ENCODE measurements at places on chromosomes 7 and 10.

DNA sequence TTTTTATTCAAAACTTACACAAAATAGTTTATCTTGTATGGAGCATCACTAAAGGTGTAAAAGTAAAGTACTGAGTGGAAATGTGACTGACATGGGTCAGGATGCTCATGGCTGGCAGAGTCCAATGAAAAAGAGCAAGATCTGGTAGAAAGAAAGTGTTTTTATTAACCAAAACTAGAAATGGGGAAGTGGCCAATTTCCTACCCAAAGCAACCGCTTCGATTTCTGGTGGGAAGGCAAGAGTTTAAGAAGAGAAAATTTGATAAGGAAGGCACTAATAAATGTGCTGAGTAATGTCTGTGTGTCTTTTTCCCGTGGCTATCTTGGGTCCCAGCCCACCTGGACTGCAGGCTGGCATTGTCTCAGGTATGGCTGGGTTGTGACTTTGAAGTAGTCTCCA is 277.7 kb downstream of the ANKRD7 start:
- DNase-seq, result no peak

DNA sequence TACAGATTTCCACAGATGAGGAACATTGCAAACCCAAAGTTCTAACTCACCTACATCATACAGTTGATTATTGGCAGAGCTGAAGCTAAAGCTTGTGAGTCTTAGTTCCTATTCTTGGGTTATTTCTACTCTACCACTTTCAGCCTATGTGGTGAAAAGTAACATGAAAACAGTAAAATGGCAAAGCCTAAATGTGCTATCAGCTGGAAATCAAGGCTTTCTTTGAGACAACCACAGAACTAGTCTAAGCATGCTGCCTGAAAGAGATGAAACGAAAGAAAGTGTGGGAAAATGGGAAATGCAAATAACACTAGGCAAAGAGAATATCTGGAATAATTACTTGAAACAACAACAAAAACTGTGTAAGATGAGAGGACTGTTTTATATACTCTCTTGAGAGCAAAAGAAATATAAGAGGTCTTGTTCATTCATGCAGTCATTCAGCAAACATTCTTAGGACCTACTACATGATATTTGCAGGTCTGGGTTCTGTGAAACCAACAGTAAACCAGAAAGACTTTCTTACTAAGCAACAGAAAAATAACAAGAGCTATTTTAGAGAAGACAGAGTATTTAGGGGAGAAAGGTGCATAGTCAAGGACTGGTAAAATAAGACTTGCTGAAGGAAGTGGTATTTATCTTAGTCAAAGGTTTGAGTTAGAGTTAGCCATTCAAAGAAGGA is 437.1 kb downstream of the HTR7 start:
- DNase-seq, result no peak

DNA sequence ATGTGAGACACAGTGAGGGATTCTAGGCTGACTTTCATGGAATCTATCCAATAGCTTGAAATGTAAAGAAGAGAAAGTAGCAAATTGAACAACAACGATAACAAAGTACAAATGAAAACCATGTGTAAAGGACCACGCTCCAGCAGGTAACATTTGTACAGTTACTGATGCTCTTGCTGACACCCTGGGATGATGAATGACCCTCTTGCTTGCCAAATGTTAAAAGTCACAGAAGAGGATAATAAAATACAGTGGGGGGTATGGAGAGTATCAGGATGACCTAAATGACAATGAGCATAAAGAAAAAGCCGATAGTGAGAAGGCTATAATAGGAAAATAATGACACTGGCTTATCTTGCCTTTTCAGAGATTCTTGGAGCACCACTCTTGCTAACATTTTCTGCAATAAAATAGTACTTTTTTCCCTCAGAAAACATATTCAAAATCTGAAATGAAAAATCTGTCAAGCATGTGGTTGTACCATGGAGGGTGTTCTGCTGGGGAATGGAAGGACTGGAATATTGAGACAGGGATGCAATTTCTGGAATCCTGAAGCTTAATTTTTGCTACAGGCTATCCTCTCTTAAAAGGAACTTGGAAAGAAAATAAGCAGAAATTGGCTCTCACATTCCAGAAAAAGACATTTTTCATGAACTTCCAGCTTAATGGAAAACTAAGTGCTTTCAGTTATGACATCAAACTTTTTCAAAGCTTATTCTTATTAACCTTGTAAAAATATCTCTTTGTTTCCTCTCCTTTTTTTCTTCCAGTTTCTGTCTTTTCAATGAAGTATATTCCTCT is 303.2 kb upstream of the GHITM start:
- DNase-seq, result no peak

GRCh38 chr7:36278620-36279172 is 111.0 kb upstream of the ANLN start:
- DNase-seq, result no peak

GRCh38 chr10:113052076-113052830 is 102.2 kb downstream of the TCF7L2 start:
- no peak for DNase-seq

DNA sequence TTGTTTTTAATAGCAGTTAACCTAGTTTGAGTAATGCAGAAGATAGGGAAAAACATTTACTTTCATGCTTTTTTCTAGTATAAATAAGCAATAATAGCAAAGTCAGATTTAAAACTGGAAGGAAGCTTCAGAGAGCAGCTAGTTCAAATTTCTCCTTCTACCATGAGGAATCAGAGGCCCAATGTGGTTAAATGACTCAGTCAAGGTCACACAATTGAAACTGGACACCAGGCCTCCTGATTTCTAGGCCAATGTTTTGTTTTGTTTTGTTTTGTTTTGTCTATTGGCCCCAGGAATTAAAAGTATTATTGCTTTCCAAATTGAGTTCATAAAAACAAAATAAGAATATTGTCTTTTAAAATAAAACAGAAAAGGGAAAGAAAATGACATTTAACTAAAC is 122.3 kb downstream of the TRIL start:
- no peak for DNase-seq

DNA sequence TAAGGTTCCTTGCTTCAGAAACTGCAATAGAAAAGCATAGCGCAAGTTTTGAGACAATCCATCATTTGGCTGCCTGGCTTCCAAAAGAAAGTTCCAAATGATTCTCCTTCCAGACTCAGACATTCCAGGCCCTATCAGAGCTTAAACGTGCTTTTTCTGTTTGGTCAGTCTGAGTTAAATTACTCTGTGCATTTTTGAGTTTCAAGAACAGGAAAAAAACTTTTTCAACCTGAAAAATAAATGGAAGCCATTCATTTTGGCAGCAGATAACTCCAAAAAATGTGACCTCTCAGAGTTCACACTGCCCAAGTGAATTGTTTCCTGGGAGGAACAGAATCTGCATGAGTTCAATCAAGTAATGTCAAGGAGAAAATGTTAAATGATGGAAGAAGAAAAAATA is 354.2 kb downstream of the CXCL12 start:
- DNase-seq, result no peak

DNA sequence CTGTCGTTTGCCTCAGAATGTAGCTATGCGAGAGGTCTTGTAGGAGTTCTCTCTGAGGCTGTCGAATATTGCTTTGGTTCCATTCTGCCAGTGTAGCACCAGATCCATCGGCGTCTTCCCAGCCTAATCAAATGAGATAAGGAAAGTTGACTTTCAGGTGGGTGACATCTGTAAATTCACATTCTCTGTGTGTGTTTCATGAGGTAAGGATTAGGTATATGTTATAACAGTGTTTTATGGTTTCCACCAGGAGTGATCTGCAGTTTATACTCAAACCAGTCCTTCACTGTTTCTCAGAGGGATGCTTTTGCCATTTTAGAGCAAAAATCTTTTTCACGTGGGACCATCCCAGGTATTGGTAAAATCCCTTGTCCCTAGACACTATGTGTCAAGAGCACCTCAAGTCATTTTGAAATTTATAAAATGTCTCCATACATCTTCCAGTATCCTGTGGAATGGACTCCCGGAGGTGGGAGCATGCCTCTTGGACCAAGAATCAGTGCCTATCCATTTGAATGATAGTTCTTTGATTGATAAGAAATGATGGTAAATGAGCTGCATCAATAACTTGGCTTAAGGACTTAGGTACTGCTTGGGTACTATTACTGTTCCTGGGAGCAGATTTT is 7.9 kb downstream of the ANKRD1 start:
- no peak for DNase-seq

DNA sequence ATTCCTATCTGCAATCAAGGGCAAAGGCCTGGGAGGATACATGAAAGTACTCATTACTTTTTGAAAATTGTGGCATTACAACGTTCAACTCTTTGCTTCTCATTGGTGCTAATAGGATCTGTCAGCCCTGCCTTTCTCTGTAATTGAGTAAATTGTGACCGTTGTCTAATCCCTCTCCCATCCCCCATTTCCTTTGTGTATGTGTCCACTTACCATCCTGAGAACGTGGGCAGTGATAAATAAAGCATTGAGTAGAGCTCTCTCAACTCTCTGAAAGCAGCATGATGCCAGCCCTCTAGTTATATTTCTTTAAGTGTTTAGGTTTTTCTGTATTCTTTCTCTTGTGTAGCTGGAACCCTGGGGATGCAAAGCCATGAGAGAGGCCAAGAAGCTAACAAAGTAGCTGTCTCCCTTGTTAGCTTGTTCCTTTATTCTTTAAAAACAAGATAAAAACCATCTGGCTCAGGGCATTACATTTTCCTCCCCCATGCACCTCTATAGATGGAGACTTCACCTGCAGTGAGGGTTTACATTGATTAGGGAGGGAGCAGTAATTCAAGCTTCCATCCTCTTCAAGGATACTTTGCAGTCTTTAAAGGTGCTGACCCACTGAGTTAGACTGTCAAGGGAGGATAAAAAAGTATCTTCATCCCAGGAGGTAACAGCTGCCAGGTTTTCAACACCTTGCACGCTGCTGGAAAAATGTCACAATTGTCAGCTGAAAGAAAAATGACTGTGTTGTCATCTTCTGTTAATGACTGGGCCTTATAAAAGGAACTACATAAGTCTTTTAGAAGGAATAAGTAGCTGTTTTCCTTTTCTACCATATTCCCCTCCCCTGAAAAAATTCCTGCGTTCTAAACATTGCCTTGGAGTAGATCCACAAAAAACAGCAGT is 112.3 kb downstream of the BTRC start:
- no peak for DNase-seq

DNA sequence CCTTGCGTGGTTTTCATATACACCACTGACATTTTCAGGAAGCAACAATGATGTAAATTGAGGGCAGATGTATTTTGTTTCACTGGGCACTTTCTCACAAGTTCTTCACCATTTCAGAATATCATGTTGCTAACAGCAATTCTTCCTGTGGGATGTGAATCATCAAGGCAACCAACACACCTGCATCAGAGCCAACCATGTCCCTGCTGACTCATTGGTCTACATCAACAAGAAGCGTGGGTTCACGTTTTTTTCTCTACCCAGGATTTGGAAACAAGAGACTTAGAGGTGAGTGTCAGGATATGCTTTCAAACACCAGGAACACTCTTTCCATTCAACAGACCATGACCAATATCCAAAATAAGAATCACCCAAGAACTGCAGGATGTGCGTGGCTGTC is 203.9 kb downstream of the TEX36 start:
- DNase-seq, result no peak

GRCh38 chr7:41244246-41244645 is 458.6 kb downstream of the INHBA start:
- DNase-seq, result no peak

GRCh38 chr7:105521027-105521716 is 899 bp downstream of the PUS7 start:
- no peak for DNase-seq

DNA sequence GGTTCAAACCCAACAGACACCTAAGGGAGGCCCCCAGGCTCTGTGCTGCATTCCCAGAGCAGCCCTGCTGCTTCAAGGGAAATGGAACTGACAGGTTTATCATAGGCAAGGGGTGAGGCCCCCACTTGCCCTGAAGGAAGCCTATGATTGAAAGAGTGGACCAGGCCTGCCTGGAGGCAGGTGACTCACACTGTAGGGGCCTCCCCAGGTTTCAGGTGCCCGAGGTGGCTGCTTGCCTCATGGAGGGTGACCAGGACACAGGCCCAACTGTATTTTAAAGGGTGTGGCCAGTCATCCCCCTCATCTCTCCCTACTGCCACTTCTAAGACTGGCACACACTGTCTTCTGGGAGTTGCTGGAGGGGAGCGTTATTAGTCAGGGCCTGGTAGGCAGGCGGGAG is 85.4 kb downstream of the ATXN7L1 start:
- no peak for DNase-seq

DNA sequence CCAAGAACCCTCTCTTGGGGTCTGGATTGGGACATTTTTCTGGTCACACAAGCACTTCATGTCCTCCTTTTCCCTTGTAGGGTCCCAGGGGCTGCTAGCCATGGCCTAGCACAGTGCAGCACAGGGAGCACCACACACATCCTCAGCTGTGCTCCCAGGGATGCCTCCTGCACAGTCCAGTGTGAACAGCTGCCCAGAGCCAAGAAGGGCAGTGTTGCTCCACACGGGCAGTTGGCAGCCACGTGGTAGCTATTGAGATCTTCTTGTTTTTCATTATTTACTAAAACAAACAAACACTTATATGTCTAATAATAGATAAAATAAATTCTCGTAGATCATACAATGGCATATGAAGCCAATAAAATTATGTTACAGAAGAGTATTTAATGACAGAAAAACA is 13.9 kb upstream of the LANCL2 start:
- DNase-seq, result no peak

- DNase-seq, result no peak
Observed at GRCh38 chr10:36256166-36256565, 614.1 kb upstream of the FZD8 start.

DNA sequence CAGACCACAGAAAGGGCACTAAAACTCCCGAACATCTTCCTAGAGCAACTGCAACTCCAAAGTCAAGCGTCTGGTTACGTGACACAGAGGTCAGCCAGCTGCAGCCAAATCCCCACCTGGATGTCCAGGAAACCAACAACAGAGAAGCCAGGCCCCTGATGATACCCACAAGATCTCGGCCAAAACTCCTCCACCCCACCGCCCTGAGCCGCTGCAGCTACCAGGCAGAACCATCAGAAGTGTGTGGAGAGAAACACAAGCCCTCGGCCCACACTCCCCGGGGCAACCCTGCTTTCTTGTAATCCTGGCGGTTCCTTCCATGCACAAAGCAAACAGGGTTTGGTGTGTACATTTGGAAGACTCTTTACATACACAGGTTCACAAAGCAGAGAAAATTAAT is 8.7 kb downstream of the CHST15 start:
- DNase-seq, result no peak

DNA sequence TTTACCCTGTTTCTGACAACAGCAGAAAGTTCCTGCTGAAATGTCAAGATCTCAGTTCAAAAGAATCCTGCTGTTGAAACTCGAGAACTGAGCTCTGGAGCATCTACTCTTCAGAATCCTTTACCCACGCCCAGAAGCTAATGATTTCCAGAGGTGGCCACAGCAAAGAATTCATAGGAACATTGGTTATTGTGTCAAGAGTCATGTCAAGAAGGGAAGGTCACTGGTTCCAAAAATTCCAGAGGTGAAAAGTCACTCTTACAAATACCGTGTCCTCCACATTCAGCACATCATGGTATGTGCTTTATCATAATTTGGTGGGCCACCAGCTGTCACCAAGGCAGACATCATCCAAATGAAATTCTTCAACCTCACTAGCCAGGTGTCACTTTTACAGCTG is 394.4 kb upstream of the NPVF start:
- DNase-seq, result no peak

All from D721Med (cell line).